Pericardium fibroblast (primary cell): ENCODE measurements at places on chromosomes 7 and 10. TPM values are rescaled to one million over a fixed set of nuclear protein-coding genes. Genes with fewer than 3 reads are reported as not detected.

The TCF7L2 gene
- total RNA-seq = 14.4 and 18.0 TPM in 2 replicates

The UBE2H gene
- 51.0 and 79.3 TPM in 2 replicates for total RNA-seq

The CYP2C8 gene
- not detected in 2 replicates for total RNA-seq

The TRIM50 gene
- not detected in 2 replicates for total RNA-seq

The ZNF425 gene
- total RNA-seq = 2.3 and 2.7 TPM in 2 replicates

The TECTB gene
- not detected in 2 replicates for total RNA-seq
